Mesangial cell (primary cell): ENCODE measurements at places on chromosomes 6 and 20. TPM values are rescaled to one million over a fixed set of nuclear protein-coding genes. Genes with fewer than 3 reads are reported as not detected.

KIF6 gene
- 0.16 and 1.3 TPM in 2 replicates for total RNA-seq

GNAS-AS1 gene
- total RNA-seq = 0.63 and 1.3 TPM in 2 replicates

MCHR2 gene
- not detected in 2 replicates for total RNA-seq

PGC gene
- not detected in 2 replicates for total RNA-seq

PKIB gene
- total RNA-seq = 15.2 and 18.0 TPM in 2 replicates

MED23 gene
- 14.0 and 16.4 TPM in 2 replicates for total RNA-seq

BPIFB2 gene
- not detected in 2 replicates for total RNA-seq

USP49 gene
- total RNA-seq = 0.81 and 1.9 TPM in 2 replicates

PXDC1 gene
- 67.0 and 106 TPM in 2 replicates for total RNA-seq

PSORS1C2 gene
- total RNA-seq = not detected in 2 replicates

LYRM2 gene
- total RNA-seq = 7.2 and 9.8 TPM in 2 replicates

MAPK13 gene
- 19.1 and 22.4 TPM in 2 replicates for total RNA-seq

MEP1A gene
- not detected in 2 replicates for total RNA-seq

RAB22A gene
- total RNA-seq = 6.8 and 11.3 TPM in 2 replicates

ZNF165 gene
- 0.89 and 1.1 TPM in 2 replicates for total RNA-seq

WFDC5 gene
- total RNA-seq = not detected in 2 replicates

OPN5 gene
- total RNA-seq = not detected in 2 replicates

COL9A1 gene
- not detected in 2 replicates for total RNA-seq

CCN2 gene
- total RNA-seq = 325 and 530 TPM in 2 replicates

PABPC1L gene
- total RNA-seq = 3.6 and 12.9 TPM in 2 replicates

FHL5 gene
- not detected in 2 replicates for total RNA-seq

TCP11 gene
- 0.16 and 0.63 TPM in 2 replicates for total RNA-seq

PPIL6 gene
- 0.98 and 2.3 TPM in 2 replicates for total RNA-seq

SLC26A8 gene
- total RNA-seq = 0.49 TPM in 1 of 2 replicates, not detected in the other

PPP1R16B gene
- under 0.01 TPM in 1 of 2 replicates, not detected in the other for total RNA-seq
